Iris pigment epithelial cell (primary cell): ENCODE measurements at places on chromosomes 2 and 18.
A peak's percentile ranks its signal among the peaks of the same experiment; 100 is the strongest.

DNA sequence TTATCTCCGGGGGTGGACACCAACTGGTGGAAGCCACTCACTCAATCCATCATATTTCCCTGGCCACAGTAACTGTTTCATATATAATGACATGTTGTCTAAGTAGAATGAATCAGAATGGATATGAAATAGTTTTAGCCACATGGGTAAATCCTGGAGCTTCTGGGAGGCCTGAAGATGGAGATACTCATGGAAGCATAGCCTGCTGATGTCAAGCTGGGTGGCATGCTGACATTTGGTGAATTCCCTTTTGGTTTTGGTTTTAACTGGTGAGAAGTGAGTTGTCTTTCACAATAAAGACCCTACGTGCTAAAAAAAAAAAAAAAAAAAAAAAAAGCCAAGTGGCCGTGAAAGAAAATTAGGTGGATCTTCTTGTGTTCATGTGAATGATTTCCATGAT lies 105.3 kb upstream of the ITGA6 start:
- DNase-seq = no peak

GRCh38 chr2:27798948-27799645 lies 27.6 kb downstream of the MRPL33 start:
- DNase-seq = peak; percentile 100

DNA sequence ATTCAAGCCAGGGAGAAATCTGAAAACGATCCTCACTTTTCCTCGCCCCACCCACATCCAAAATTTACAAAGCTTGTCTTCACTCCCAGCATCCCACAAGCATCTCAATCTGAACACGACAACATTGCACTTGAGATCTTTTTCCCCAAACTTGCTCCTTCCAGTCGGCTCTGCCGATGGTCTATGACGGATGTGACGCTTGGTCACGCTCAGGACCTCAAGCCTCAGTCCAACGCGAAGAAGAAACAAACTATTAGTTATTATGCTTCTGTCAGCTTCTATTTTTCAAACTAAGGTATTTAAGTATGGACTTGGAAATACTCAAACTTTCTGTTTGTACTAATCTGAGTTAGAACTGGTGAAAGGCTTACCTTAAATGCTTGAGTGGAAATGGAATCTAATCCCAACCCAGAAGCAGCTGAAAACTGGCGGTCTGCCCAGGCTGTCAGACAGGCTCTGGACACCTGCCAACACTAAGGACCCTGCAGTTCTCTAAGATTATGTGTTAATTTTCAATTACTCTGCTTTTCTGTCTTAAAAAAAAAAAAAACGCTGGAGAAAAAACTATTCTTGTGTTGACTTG lies 132.1 kb upstream of the DNMT3A start:
- DNase-seq = peak; percentile 25

GRCh38 chr18:37537868-37538525 lies 27.6 kb downstream of the CELF4 start:
- peak; percentile 51 for DNase-seq

DNA sequence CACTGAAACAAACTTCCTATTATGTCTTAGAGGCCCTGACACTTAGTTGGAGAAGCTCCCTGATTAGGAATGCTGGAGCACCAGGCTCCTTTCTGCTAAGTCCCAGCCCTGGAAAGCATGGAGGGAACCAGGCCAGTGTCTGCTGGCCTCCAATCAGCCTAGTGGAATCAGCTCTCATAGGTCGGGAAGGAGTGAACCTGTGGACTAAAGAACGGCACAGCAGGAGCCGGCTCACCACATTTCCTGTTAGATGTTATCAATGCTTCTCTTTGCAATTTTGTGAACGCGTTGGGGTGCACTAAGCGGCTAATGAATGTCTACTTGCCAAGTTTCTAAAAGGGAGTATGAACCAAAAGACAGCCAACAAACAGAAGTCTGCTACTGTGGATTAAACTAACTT lies 296.6 kb downstream of the NAPG start:
- DNase-seq = no peak

DNA sequence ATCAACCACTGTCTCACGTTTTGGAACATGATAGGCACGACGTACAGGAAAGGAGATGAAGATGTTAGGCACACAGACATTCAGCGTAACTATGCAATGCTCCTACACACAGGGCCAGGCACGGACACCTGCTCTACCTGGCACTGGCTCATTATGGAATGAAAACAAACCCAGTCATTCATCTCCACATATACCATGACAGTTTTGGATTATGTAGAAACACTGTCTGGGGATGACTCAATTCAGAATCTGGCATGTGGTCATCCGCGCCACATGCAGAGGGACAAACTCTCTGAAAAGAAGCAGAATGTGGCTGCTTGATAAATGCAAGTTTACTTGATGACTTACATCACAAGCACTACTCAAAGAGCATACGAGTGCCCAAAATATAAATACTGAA lies 29.5 kb upstream of the NFU1 start:
- DNase-seq = peak; percentile 27

DNA sequence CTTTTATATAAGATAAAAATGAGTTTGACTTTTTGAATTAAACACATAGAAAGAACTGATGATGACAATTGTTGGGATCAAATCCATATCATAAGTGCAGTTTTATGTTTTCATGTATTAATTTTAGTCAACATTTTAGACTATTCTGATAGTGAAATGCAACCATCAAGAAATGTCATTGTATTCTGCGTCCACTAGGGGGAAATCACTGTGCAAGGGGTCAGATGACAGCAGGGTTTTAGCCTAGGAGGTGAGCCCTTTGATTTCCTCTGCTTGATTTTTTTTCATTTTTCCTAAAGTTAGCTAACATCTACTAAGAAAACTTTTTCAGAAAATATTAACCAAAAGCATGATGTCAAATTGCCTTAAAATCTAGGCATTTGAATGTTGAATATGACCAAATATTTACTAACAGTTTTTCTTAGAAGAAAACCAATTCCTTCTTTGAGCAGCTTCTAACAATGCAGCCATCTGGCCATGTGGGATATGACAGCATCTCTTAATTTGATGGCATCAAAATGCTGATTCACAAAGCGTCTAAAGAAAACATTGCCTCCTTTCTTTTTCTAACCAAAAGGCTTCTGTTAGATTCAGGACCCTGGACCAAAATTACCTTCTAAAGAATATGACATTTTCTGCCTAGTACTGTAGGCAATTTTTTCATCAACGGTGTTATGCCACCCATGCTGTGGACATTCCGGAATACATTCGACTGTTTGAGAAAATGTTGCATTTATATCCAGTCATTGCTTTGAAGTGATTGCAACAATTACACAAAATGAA lies 141.5 kb downstream of the SPHKAP start:
- peak; percentile 30 for DNase-seq

DNA sequence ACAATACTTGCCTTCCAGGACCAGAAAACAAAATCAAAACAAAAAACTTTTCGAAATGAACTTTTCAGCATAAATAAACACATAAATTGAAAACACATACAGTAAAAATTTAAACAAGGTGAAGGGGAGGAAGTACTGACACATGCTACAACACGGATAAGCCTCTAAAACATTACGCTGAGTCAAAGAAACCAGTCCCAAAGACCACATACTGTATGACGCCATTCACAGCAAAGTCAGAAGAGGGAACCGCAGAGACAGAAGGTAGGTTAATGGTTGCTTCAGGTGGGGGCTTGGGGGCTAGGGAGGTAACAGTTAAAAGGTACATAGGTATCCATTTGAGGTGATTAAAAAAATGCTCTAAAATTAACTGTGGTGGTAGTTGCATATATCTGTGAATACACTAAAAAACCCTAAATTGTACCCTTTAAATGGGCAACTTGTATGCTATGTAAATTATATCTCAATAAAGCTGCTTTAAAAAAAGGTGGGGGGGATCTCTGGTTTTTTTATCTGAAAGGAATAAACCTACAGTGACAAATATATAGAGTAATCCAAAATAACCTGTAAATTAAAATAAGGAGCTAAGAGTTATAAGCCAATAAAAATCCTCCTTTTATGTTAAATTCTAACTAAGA lies 7.1 kb downstream of the COX7A2L start:
- DNase-seq = peak; percentile 46

DNA sequence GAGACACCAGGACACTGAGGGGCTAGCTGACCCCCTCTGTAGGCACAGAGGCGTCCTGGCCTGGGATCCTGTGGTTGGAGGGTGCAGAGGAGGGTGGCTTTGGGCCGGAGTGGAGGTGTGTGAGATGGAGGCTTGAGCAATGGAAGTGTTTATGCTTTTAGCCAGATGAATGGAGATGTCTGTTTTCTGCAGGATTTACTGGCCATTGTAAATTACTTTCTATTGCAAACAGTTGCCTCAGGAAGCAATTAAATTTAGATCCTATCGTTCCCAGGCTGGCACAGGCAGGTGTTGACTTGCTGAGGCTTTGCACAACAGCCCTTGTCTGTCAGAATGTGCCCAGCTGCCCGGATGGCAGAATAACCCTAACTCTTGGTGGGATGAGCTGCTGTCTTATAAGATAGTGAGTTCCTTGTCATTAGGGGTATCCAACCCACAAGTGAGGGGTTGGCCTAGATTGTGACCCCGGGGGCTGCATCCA lies 1.8 kb upstream of the ARID5A start:
- no peak for DNase-seq

DNA sequence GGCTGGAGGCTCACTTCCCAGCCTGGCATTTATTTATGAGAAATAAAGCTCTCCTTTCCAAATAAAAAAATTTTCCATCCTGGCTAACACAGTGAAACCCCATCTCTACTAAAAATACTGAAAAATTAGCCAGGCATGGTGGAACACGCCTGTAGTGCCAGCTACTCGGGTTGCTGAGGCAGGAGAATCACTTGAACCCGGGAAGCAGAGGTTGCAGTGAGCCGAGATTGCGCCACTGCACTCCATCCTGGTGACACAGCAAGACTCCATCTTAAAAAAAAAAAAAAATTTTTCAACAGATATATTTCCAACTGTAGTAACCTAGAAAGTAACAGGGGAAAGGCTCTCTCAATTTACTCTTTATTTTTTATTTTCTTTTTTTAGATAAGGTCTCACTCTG lies 6.1 kb upstream of the PCBP1 start:
- DNase-seq = no peak

- peak; percentile 91 for DNase-seq
Measured at GRCh38 chr2:74206180-74206688, 7.8 kb downstream of the MTHFD2 start.

GRCh38 chr18:45119876-45120275 lies 439.2 kb downstream of the SETBP1 start:
- no peak for DNase-seq

- no peak for DNase-seq
Measured at GRCh38 chr18:79523206-79523735, 127.5 kb downstream of the NFATC1 start.

- no peak for DNase-seq
Measured at GRCh38 chr2:147255812-147256211, 589.0 kb upstream of the ACVR2A start.

DNA sequence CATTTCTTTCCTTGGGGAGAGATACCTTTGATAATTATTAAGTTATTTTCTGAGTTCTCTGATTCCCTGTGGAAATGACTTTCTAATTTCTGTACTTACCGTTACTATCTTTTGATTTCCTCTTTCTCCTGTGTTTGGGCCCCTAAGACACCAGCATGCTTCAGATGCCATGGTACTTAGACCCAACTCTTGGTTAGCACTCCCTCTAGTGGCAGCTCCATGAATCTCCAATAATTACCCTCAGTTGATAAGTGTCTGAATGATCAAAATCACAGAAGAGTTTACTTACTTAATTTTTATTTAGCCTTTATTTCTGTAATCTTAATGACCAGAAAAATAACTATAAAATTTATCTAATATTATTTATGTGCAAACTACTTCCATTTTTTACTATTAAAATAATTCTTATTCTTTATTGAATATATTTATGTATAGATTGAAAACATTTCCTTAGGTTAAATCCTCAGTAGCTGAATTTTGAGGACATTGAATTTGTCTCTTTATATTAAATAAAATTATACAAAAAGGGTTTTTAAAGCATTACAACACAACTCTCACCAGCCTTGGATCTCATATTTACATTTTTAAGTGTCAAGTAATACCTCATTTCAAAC lies 300.4 kb downstream of the KCNS3 start:
- peak; percentile 59 for DNase-seq
